CD4-positive, alpha-beta T cell treated with Interleukin-17A for 4 hours (primary cell): ENCODE measurements at places on chromosomes 7 and 10.

DNA sequence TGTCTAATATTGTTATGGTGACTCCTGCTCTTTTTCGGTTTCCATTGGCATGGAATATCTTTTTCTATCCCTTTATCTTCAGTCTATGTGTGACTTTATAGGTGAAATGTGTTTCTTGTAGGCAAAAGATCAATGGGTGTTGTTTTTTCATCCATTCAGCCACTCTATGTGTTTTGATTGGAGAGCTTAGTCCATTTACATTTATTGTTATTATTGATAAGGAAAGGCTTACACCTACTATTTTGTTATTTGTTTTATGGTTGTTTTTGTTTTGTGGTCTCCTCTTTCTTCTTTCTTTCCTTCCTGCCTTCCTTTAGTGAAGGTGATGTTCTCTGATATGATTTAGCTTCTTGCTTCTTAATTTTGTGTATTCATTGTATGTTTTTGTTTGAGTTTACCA is 414.3 kb downstream of the ADRA2A start:
- no peak for DNase-seq

DNA sequence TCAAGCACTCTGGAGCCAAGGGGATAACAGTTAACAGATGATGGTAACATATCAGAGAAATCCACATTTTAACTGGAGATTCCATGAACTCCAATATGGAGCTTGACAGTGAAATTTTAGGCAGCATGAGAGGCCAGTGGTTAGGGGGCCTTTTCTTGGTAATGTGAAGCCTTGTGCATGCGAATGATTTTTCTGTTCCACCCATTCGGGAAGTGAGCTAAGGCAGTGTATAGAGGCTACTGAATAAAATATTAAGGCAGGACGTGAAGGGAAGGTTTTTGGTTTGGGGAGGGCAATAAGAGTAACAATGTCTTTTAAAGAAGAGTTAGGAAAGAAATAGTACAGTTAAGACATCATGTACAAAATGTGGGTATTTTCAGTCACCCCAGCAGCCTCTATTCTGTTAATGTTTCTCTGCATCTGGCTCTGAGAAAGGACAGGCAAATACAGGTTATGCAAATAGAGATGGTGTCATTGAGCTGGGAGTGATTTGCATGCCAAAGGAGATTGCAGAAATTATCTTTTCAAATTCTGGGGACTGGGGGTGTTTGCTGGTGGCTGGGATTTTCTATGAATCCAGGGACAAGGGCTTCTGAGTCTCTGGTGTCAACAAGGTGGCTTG is 6.8 kb upstream of the TAS2R60 start:
- DNase-seq: no peak

DNA sequence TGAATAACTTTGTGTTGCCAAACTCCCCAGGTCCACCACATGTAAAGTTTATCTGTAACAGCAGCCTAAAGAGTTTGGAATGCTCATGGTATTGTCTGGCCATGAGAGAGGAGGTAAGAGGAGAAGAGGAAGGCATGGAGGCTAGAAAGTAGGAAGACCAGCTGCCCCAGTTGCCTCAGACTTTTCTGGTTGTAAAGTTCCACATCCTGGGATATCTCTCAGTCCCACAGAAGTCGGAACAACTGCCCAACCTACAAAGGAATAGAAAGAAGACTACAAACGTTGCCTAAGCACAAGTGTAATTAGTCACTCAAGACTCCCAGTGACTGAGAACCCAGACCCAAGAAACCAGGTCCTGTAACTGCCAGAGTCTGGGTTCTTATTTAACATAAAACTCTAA is 47.3 kb downstream of the CREB3L2 start:
- no peak for DNase-seq

- DNase-seq: no peak
Measured at GRCh38 chr7:45292481-45292880, 134.9 kb downstream of the RAMP3 start.

DNA sequence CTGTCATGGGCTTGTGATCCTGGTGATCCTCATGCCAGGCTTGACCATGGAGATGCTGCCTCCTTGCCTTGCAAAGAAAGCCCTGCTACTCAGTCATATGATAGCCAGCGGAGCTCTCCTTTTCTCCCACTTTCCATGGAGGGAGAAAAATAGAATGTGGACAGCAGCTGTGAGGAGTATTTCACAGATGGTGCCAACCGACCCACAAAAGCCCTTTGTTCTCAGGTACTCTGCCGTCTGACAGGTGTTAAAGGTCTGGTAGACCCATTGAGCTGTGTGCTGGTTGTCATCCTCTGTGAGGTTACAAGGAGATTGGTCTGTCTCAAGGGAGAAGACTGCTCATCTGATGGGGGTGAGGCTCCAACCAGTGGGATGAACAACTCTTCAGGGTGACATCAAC is 29.5 kb upstream of the COBL start:
- DNase-seq: no peak
